ENCODE measurements at places on chromosomes 3 and 15.

- no peak for DNase-seq
Observed at GRCh38 chr15:43966646-43967045, 139.8 kb downstream of the WDR76 start.

- DNase-seq, result no peak
Observed at GRCh38 chr3:106794442-106794841, 582.8 kb upstream of the CCDC54 start.

DNA sequence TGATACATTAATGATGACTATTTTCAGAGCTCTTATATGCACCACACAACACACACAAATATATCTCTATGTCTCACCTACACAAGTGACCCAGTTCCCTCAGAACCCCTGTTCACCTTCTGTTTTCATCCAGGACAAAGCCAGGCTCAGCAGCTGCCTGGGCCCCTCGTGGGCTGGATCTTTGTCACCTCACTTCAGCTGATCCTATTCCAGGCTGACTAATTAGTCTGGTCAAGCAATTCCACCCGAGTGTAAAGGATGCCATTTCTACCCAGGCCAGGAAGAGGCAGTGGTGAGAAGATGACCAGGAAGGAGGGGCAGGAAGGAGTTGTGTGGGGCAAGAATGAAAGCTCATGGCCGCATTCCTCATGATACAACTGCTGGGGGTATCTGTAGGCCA, 62.3 kb downstream of the DHX30 start:
- no peak for DNase-seq

GRCh38 chr15:92616621-92617548, 38.7 kb downstream of the FAM174B start:
- no peak for DNase-seq

GRCh38 chr3:48546203-48546829, 10.3 kb downstream of the PFKFB4 start:
- DNase-seq, result peak; percentile 42

- no peak for DNase-seq
Observed at GRCh38 chr3:14283813-14284438, 105.3 kb downstream of the LSM3 start.

DNA sequence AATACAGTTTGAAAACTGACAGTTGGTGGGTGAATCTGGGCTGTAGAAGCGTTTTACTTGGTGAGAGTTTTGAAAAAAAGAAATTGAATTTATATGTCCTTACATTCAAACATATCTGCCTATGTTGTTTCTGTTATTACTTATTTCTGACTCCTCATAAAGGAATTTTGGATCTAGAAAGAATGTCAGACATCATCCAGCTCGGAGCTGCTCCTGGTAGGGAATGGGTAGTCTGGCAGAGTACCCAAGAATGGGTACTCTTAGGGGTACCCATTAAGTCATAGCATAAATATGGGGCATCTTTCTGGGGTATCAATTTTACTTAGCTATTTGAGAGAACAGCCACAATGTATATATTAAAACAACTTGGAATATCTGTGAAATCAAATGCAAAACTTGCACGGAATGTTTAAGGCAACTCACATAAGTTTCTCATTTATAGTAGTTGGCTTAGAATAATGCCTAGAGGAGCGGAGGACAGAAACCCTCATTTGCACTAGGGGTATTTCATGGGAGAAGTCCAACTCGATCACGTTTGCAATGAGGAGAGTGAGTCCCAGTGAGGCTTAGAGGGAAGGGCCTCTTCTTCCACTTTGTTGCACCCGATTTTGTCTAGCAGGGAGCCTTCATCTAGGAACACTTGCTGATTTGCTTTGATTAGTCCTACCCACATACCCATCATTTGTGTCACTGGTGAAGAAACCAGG, 2.4 kb upstream of the LARP6 start:
- no peak for DNase-seq

DNA sequence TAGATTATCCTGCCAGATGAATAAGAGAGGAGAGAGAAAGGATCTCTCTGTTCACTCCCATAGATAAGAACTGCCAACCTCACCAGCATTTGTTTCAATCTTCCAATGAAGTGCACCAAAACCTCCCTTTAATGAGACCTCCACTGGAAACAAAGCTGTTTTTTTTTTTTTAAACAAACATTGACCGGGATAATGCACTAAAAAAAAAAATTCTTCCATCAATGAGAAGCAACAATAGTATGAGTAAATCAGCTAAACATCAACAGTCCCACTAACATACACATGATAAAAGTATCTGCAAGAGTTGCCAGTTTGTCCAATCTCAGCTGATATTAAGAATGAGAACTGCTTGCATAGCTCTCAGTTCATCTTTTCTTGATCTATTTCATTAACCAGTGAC, 19.9 kb downstream of the TJP1 start:
- DNase-seq, result no peak

DNA sequence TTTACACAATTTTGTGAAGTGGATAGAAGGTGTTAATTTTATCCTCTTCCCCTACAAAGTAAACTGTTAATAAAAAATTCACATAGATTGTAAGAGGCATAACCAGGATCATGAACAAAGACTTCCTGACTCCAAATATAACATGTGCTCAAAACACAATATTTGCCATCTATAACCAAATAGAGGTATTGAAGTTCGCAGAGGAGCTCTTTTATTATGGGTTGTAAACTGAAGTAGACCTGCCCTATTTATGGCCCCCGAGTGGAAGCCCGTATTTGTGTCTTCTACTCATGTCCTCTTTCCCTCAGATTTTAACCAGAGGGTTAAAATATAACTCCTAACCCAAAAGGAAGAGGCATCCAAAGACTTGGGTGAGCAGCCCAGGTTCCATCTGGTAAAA, 285.6 kb upstream of the COL8A1 start:
- no peak for DNase-seq

DNA sequence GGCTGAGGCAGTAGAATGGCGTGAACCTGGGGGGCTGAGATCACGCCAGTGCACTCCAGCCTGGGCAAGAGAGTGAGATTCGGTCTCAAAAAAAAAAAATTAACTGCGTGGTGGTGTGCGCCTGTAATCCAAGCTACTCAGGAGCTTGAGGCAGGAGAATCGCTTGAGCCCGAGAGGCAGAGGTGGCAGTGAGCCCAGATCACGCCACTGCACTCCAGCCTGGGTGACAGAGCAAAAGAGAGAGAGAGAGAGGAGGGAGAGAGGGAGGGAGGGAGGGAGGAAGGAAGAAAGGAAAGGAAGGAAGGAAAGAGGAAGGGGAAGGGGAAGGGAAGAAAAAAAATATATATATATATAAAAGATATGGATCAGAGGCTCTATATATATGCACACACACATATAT, 6.0 kb downstream of the TM4SF19 start:
- DNase-seq, result no peak

GRCh38 chr15:61811952-61812351, 248.3 kb downstream of the VPS13C start:
- no peak for DNase-seq

DNA sequence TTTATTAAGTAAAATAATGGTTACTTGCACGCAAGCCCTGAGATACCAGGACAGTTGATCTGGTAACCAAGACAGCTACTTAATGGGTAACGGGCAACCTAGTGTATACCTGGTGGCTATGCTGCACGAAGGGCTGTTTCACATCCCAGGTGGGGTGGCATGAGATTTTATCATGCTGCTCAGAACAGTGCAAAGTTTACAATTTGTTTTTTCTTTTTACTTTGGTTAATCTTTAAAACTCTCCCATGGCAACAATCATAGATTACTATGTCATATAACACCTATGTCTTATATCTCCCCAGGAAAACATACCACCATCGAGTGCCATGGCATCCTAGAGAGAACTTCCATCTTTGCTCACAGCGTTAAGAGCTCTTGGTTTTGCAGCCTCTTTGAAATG, 32.2 kb upstream of the SLC28A1 start:
- DNase-seq, result no peak

- no peak for DNase-seq
Observed at GRCh38 chr3:53592862-53593261, 98.5 kb downstream of the CACNA1D start.

DNA sequence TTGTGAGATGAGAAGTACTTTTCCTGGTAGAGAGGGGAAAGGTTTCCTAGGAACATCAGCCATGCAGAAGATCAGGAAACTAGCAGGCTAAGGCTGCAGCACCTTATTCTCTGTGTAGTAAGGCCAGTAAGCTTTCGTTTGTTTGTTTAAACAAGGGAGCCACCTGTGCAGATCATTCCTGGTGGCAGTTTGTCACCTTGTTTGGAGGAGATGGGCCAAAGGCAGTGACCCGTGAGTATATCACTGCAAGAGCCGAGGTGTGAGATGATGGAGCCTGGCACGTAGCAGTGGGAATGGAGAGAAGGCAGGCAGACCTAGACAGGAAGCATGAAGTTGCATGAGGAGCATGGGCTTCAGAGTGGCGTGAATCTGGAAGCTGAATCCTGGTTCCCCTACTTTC, 19.6 kb downstream of the ATG7 start:
- no peak for DNase-seq

GRCh38 chr3:30665539-30665938, 59.1 kb downstream of the TGFBR2 start:
- no peak for DNase-seq

GRCh38 chr3:50245251-50245745, 9.3 kb downstream of the GNAI2 start:
- DNase-seq, result no peak

DNA sequence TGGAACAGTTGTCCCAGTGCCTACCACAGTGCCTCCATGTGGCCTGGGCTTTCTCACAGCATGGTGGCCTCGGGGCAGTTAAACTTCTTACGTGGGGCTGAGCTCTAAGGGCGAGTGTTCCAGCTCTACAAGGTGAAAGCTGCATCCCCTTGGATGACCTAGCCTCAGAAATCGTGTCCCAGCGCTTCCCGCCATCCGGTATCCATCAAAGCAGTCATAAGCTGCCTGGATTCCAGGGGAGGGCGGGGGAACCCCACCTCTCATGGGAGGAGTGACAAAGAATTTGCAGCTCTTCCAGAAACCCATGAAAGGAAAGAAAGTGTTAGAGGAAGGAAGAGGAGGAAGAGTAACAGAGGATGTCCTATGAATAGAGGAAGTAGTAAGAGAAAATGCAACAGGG, 45.8 kb upstream of the CCDC174 start:
- DNase-seq, result no peak

- no peak for DNase-seq
Observed at GRCh38 chr3:189316296-189317019, 144.7 kb downstream of the TPRG1 start.

DNA sequence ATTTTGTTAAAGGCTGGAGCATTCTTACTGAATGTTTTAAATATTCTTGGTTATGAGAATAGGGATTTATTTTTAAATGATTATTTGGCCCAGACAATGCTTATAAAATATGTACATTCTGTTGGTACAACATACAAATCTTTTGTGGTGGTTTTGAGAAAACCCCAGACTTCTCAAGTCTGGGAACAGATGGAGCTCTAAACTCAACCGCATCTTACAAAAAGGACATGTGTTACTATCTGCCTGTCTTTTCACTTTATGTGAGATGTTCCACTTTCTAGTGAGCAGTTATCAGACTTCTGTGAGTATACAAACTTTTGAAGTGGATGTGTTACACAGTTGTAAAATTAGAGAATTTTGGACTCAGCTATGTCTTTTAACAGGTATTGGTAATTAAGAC, 135.5 kb upstream of the RBMS3 start:
- no peak for DNase-seq

DNA sequence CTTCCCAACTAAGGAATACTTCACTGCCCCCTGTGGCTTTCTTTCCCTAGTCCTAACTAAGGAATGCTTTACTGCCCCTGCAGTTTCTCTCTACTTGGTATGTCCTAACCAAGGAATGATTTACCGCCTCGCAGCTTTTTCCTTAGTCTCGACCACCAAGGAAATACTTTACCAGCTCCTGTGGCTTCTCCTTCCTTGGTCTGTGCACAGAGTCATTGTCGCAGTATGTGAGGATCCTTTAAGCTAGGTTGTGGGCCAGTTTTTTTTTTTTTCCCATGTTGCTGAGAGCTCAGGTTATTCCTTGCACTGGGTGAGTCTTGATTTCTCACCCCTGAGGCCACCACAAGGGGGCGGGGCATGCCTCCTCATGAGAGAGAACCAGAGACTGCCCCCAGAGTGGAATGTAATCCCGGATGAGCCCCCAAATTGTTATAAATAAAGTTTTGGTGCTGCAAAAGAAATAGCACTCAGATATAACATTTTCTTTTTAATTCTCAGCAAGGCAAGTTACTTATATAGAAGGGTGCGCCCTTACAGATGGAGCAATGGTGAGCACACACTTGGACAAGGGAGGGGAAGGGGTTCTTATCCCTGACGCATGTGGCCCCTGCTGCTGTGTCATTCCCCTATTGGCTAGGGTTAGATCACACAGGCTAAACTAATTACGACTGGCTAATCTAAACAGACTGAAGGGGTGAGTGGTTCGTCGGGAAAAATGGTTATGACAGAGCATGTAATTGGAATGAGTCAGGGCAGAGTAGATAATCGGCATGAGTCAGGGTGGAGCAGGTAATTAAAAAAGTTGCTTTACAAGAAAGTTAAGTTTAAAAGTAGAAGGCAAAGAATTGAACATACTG, 27.0 kb downstream of the NDUFB4 start:
- DNase-seq, result peak; percentile 21

DNA sequence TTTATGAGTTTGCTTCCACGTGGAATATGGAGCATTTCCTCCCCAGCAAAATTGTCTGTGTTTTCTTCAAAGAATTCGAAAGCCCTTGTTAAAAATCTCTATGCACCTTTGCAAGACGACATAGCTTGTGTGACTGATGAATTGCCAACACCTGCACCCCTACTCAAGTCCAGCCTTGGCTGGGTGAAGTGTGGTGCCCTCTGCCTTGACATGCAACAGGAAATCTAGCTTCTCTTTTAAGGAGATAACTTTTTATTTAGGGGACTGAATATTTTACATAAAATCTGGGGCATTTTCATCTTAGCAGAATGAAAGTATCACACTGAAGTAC, 647 bp downstream of the HMG20A start:
- DNase-seq, result no peak

- no peak for DNase-seq
Observed at GRCh38 chr3:146243559-146243958, 7.3 kb downstream of the PLSCR4 start.

- DNase-seq, result no peak
Observed at GRCh38 chr15:67119238-67119846, 53.9 kb downstream of the SMAD3 start.

DNA sequence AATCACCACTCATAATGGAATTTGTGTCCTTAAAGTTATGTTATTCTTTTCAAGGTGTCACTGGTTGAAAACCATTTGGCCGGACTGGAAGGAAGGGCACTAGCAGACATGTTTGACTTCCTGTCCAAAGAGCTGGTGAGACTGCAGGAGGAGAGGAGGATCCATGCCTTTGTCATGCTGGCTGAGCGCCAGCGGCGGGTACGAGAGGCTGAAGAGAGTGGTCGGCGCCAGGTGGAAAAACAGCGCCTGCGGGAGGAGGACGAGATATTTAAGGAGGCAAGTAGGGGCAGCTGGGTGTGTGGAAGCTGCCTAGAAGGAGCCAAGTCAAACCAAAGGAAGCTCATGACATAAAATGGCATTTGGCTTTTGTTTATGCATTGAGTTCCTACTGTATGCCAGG, 38.0 kb upstream of the NR1I2 start:
- no peak for DNase-seq

- DNase-seq, result no peak
Observed at GRCh38 chr3:177932750-177933660, 603.2 kb upstream of the KCNMB2 start.
